ENCODE measurements at places on chromosomes 16 and 17.

DNA sequence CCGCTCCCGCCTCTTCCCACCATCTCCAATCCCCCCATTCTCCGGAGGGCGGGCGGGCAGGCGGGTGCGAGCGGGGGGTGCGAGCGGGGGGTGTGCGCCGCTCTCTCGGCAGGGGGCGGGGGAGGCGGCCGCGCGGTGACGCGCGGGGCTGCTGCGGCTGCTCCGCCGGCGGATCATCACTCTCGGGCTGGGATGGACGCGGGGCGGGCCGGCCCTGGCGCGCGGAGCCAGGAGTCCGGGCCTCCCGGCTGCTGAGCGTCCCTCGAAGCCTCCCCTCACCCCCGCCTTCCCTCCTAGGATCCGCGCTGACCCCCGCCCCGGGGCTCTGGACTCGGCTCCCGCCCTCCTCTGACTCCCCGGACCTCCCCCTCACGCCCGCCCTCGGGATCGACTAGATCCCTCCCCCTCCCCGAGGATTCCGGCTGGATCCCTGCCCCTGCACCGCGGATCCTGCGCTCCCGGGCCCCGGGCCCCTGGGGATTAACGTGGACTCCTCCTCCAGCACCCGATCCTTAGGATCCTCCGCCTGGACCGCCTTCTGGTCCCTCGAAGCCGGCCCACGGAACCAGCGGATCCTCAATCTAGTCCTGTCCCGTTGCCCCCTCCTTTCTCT is 946 bp upstream of the TMEM256 start:
- no peak for DNase-seq

DNA sequence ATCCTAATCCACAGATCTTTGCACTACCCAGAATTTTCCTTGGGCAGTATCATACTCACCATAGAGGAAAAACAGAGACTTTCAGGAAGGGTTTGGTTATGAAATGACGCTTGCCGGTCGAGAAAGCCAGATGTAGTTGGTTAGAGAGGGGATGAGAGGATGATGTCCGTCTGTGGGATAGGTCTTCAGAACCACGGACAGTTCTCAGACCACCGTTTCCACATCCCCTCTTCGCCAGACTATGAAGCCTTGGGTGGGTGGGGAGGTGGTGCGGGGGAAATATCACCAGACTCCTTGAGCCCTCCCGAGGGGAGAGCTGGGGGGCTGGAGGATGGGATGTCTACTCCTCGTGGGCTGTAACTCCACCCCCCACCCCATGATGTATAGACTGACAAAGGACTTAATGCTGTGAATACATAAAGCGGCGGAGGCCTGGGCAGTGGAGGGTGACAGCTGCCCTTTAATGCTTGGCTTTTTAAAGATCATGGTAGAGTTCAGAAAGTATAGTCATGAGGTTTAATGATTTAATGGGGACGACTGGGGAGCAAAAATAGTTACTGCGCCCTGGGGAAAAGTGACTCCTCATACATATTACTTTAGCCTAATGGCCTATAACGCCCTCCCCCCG is 96.6 kb downstream of the MRM1 start:
- DNase-seq = peak; percentile 68

GRCh38 chr16:85445064-85445778 is 167.9 kb upstream of the GSE1 start:
- no peak for DNase-seq

DNA sequence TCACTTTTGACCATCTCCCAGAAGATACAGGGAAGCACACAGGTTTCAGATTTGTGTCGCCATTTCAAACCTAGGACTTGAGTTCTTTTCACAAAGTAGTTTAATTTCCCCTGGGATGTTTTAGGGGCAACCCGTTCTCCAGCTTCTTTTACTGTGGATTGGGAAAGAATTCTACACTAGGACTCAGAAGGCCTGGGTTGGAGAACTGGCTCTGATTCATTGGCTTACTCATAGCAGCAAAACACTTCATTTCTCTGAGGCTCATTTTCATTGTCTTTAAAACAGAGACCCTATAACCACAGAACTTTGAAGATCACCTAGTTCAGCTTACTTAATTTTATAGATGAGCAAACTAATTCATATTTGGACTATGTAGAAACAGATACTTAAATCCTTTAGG is 175.9 kb upstream of the SALL1 start:
- no peak for DNase-seq

GRCh38 chr16:31196324-31197088 is 6.1 kb downstream of the PYCARD start:
- no peak for DNase-seq

DNA sequence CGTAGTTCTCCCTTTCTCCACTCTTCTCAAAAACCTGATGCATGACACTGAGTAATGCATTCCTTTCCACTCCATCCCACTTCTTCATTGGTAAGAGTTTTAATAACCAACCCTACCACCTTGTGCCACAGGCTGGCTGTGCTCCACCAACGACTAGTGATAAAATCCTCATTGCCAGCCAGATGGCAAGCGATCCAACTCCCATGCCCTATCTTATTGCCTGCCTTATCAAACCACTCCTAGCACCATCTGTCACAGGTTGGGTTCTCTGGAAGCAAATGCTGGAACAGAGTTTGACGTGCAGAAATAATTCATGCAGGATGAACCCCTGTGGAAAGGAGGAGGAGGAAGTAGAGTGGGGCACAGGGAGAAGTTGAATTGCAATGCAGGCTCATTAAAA is 99.5 kb downstream of the CHD9NB start:
- no peak for DNase-seq

- DNase-seq = no peak
These were observed 75.7 kb upstream of the FAM20A start for GRCh38 chr17:68676856-68677255.

DNA sequence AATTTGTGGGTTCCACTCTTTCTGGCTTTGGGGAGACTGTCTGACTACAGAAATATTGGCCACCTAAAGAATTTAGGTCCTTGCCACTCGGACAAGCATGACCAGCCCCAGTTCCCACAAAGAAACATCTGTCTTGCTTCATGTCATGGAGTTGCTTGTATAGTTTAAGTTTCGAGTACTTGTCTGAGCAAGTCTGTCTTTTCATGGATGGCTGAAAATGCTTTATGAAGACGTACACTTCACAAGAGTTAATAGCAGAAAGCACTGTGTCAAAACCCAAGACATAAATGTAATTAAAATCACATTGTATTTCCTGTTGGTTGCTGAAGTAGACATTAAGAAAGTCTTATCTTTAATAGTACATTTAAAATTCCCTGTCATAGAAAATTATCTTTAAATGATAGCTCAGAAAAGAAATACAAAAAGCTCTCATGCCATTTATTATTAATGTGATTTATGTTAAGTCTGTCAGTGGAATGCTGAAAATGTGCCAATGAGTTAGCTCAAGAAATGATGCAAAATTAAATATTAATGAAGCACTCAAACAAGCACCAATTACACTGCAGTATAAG is 29.8 kb upstream of the XYLT2 start:
- DNase-seq = peak; percentile 46

DNA sequence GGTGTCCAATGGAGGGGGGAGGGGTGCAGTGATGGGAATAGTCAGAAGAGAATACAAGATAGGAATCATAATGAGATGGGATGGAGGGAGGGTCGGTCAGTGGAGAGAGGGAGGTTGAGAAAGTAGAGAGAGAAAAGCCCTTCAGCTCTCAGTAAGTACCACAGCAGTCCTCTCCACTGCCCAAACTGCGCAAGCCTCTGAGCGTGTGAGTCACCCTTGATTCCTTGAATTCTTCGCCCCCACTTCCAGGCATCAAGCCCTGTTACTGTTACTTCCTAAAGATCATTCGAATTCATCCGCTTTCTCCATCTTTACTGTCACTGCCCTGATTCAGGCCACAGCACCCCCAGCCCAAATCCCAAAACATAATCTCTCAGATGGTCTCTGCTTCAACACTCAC is 2.5 kb downstream of the GUCY2D start:
- DNase-seq = no peak

GRCh38 chr16:10971560-10971961 is 27.2 kb downstream of the CLEC16A start:
- DNase-seq = peak; percentile 75

DNA sequence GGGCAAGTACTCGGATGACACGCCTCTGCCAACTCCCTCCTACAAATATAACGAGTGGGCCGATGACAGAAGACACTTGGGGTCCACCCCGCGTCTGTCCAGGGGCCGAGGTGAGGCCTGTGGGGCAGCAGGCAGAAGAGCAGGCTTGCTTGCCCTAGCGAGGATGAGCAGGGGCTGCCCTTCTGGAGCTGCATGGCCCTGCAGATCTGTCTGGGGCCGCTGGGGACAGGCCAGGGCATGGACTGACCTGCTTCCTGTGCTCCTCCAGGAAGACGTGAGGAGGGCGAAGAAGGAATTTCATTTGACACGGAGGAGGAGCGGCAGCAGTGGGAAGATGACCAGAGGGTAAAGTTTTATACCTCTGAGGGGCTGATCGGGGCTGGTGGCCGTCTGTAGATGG is 5.3 kb downstream of the DHX38 start:
- no peak for DNase-seq

DNA sequence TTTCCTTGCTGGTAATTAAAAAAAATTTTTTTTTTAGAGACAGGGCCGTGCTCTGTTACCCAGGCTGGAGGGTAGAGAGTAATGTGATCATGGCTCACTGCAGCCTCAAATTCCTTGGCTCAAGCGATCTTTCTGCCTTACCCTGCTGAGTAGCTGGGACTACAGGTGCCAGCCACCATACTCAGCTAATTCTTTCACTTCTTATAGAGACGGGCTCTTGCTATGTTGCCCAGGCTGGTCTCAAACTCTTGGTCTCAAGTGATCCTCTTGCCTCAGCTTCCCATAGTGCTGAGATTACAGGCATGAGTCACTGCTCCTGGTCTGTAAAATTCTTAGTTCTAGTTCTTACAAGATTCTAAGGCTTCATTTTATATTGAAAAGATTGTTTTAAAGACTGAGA is 11.1 kb downstream of the SMIM36 start:
- no peak for DNase-seq

GRCh38 chr17:33366960-33367359 is 73.9 kb upstream of the ASIC2 start:
- no peak for DNase-seq

- DNase-seq = no peak
These were observed 1.3 kb upstream of the SLC46A1 start for GRCh38 chr17:28407130-28407973.

- DNase-seq = no peak
These were observed 6.7 kb downstream of the ERI2 start for GRCh38 chr16:20799599-20799998.

GRCh38 chr16:88055356-88055755 is 104.1 kb downstream of the BANP start:
- no peak for DNase-seq

- DNase-seq = no peak
These were observed 1.4 kb downstream of the DCXR start for GRCh38 chr17:82035956-82036633.

GRCh38 chr17:29043539-29044145 is 701 bp downstream of the PIPOX start:
- DNase-seq = no peak

GRCh38 chr17:42316755-42317154 is 28.5 kb downstream of the STAT5A start:
- no peak for DNase-seq

DNA sequence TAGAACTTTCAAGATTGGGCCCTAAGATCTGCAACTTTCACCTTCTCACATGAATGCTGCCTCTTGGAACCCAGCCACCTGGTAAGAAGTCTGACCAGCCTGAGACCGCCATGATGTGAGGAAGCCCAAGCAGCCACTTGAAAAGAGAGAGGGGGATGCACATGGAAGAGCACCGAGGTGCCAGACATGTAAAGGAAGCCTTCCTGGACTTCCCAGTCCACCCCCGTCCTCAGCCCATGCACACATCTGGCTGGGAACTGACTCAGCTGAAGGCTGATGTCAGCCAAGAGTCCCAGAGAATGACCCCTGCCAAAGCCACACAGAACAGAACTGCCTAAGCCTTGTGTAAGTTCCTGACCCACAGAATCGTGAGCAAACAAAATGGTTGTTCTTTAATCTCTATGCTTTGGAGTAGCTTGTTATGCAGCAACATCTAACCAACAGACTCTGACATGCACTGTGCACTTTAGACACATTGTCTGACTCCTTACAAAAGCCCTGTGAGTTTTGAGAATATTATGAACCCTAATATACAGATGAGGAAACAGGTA is 86.7 kb downstream of the RMI2 start:
- DNase-seq = no peak

DNA sequence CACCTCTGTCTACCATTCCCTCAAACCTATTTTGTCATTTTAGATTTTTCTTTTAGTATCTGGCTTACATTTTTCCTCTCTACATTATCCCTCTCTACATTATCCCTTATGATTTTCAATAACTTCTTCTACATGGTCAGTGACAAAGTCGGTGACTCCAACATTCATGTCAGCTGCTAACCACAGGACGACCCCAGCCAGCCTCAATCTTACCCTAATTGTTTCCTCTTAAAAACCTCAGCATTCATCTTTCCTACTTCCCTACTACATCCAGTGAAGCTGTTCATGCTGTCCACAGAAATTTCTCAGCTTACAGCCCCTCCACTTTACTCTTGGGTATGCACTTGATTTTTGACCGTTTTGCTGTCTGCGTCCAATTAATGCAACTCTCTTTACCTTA is 8.3 kb downstream of the MYH10 start:
- no peak for DNase-seq

- no peak for DNase-seq
These were observed 31.9 kb upstream of the CPNE2 start for GRCh38 chr16:57060323-57061083.

DNA sequence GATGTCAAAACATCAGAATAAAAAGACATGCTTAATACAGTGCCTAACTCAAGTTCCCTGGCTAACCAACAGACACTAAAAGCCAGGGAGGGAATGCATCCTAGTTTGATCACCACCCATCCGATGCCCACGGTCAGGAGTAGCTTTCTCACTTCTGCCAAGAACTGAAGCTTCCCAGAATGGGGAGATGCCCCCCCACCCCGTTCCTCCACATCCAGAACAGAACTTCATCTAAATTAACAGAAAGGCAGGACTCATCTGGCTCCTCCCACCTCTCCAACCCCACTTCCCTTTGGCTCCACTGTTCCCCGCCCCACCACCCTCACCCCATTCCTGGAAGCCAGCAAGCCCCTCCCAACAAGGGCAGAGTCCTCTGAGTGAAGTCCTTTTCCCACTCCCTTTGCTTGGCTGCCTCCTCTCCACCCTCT is 33.7 kb downstream of the GDE1 start:
- no peak for DNase-seq

- no peak for DNase-seq
These were observed 86.4 kb upstream of the LGALS9 start for GRCh38 chr17:27544350-27545131.

- DNase-seq = no peak
These were observed 28.3 kb downstream of the PLCD3 start for GRCh38 chr17:45104029-45104428.

DNA sequence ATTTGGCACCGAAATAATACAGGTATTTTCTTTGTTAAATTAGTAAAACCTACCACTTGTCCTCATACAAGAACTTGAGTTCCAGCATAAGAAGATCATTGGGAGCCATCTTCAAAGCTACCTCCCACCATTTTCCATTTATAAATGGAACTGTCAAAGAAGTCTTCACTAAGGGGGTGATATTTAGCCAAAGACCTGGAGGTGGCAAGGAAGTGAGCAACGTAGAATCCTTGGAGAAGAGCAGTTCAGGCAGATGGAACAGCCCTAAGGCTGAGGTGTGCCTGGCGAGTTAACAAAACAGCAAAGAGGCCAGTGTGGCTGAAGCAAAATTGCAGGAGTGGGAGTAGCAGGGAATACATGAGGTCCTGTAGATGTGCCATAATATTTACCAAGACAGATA is 1.8 kb downstream of the KCNJ16 start:
- DNase-seq = no peak

Data from renal pelvis (tissue), 12 donors.